ENCODE measurements at places on chromosomes 4 and X.

- DNase-seq: no peak
These were observed 50.7 kb downstream of the CLDN34 start for GRCh38 chrX:10017872-10018271.

GRCh38 chr4:23878912-23879732 lies 10.7 kb downstream of the PPARGC1A start:
- DNase-seq: no peak

DNA sequence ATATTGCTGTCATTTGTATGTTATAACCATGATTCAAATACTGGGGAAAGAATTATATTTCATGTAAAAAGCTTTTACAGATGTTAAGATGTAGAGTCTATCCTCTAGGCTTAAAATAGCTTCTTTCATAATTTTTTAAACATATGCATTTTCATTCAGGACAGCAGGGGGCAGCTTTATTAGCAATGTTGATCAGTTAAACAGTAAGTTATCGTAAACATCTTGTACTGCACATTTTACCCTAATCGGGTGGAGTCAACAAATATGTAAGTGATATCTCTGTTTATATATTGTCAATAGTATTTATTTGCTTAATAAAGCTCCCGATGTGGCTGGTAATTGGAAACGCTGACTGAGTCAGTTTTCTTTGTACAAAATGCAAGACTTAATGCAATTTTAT lies 142.5 kb upstream of the MED14 start:
- peak; percentile 57 for DNase-seq

DNA sequence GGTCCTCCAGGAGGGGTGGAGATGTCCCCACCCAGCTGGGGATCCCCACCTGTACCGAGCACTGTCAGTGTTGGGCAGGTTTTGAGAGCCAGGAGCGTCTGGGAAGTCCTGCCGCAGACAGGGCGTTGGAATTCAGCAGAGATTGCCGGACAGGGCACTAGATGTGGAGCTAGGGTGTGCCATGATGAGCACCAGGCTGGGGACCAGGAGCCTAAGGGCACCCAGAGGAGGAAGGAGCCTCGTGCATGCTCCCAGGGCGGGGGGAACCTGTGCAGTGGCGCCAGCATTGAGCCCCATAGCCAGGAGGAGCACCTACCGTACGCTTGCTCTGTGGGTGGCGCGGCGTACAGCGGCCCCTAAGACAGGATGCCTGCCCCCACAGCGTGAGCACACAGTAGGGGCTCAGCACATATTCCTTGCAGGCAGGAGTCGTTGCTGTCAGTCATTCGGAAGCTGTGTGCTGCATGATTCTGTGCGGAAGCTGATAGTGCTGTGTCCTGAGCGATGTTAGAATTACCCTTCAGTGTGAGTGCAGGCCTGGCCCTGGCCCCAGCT lies 18.8 kb upstream of the TADA2B start:
- no peak for DNase-seq

DNA sequence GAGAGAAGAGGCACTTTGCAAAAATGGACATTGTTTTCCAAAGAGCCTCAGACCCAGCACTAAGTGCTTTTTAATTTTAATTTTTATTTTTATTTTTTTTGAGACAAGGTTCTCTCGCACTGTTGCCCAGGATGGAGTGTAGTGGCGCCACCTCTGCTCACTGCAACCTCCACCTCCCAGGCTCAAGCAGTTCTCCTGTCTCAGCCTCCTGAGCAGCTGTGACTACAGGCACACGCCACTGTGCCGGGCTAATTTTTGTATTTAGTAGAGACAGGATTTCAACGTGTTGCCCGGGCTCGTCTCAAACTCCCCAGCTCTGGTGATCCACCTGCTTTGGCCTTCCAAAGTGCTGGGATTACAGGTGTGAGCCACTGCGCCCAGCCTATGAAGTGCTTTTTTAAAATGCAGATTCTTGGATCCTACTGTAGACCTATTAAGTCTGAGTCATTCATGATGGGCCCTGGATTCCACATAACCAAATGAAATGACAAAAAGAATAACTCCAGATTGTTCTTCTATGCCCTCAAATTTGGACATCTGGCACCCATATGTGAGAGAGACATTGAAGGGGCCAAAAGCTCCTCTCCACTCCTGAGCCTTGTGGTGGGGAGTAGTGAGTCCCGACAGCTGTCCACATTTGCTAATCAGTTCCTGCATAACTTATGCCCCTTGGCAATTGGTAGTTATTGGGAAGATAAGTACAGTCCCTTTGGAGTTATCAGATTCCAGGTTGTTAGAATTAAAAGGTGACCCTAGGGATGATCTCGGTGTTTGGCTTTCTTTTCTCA lies 3.6 kb downstream of the NOCT start:
- no peak for DNase-seq

GRCh38 chrX:139762400-139763183 lies 54.6 kb upstream of the MCF2 start:
- no peak for DNase-seq

Measured in suppressor macrophage treated with lipopolysaccharide for 1 hour (primary cell).